ENCODE measurements at places on chromosomes 12 and 14.

DNA sequence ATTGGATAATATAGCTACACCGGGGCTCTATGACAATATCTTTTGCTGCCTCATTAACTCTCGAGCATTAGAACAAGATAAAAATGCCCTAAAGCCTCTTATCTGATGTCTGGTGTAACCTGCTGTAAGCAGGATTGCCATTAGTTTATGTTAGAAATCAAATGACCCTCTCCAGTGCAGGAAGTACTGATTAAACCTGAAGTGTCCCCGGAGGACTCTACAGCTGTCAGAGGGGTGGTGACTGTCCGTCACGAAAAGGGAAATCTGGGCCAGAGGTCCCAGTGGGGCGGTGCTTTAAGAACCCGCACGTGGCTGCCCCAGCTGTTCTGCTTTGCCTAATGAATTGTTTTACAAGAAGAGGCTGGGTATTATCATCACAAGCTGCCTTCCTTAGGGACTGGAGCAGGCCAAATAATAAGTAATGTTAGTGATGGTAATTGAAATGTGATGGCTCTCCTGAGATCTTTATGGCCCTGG, 55.7 kb downstream of the LIN52 start:
- DNase-seq: peak; percentile 87

DNA sequence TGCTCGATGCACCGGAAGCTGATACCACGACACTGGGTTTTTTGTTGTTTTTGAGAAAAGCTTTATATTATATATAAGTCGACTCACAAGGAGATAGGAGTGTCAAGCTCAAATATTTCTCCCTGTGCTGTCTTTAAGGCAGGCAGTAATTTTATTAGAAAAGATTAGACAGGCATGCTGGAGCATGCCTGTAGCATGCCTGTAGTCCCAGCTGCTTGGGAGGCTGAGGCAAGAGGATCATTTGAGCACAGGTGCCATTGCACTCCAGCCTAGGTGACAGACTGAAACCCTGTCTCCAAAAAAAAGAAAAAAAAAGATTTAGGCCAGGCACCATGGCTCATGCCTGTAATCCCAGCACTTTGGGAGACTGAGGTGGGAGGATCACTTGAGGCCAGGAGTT, 51.8 kb downstream of the GNS start:
- DNase-seq: no peak

DNA sequence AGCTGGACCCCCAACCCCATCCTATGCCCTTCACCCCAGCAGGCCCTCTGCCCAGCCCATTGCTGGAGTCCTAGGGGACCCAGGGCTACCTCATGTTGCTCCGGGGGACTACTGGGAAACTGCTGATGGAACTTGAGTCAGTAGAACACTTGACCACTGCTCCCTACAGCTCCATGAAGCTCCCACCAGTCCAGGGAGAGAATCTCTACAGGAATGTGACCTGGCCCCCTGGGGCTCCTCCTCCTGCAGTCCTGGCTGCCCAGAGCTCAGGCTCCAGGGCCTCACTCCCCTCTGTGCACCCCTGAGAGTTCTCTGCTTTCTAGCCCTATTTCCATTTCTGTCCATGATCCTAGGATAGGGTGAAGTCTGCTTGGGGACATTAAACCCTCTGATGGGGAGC, 10.8 kb upstream of the AQP2 start:
- no peak for DNase-seq

DNA sequence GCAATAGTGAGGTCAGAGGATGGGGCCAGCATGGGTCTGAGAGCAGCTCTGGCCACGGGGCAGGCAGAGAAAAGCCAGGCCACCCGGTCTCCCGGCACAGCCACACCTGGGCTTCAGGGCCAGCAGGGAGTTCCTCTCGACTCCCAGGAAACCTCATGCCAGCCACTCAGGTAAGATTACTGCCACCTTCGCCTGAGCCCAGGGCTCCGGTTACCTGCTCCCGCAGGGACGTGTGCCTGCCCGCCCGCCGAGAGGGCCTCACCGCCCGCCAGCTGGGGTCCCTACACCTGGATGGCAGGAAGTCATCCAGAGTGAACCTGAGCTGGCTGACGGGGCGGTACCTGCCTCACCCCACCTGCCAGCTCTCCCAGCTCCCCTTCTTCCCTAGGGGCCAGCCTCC, 7.3 kb downstream of the JAG2 start:
- DNase-seq: peak; percentile 82

DNA sequence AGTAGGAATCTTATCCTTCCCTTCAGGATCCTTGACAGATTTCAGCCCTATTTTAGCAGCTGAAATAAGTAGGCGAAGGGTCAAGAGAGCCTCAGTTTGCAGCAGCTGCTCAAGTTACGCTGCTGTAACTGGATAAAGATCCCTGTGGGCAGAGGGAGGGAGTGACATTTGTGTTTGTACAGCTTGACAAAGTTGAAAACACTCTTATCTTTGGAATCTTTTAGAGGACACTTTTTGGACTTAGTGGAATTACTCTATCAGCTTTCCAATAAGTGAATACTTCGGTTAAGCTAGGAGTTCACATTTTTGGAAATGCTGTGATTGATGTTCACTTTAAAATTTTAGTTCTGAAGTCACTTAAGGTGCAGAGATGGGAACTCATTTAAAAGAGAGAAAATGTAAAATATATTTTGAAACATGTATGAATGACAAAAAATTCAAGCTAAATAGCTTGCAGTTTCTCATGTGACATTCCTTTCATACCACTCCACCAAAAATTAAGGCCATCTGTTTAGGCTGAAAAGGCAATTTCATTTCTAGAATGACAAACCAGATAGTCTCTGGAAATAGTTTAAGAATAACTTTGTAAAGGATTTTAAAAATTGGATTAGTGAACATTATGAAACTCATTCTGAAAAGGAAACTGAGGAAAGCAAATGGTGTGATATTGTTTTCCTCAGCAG, 55.2 kb downstream of the SLC38A4 start:
- DNase-seq: peak; percentile 51

All from NCI-H1417 (cell line).